ENCODE measurements at places on chromosomes 1 and 21. TPM values are rescaled to one million over a fixed set of nuclear protein-coding genes. Genes with fewer than 3 reads are reported as not detected.

IVL gene
- total RNA-seq, result 0.16 TPM

KIF26B gene
- total RNA-seq, result 6.8 TPM

ETV3L gene
- total RNA-seq, result not detected

PCAT6 gene
- 5.4 TPM for total RNA-seq

AGRN gene
- total RNA-seq, result 589 TPM

GBP5 gene
- 0.79 TPM for total RNA-seq

ACBD3 gene
- total RNA-seq, result 66.7 TPM

SLC44A3 gene
- 4.7 TPM for total RNA-seq

PSEN2 gene
- 8.9 TPM for total RNA-seq

RHD gene
- not detected for total RNA-seq

RAB42 gene
- total RNA-seq, result 2.1 TPM

HJV gene
- total RNA-seq, result not detected

GRCh38 chr1:216805233-216805632 lies 82.0 kb upstream of the ESRRG start:
- no peaks in the 10 kb centered on the region for H3K36me3 ChIP-seq
- H3K4me1 ChIP-seq, result no peaks in the 10 kb centered on the region
- no peaks in the 10 kb centered on the region for H3K27me3 ChIP-seq
- H3K27ac ChIP-seq, result no peak overlapping the region
- no peak overlapping the region for H3K4me3 ChIP-seq

DNA sequence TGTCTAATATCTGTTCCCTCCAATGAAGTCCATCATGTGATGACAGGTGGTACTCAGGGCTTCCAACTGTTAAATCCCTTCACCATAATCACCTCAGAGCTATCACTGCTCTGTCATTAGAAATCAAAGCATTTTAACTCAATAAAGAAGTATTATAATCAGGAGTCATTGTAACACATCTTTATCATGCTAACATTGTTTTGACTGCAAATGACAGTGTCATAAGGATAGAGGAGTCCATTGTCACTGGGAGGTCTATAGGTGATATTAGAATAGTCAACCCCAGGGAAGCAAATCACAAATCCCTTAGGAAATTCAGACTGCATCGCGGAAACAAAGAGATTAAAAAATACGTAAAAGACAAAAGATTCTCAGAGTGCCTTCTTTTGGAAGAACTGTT lies 30.8 kb downstream of the LRRC53 start:
- no peak for DNase-seq
- H3K36me3 ChIP-seq, result no peaks in the 10 kb centered on the region
- H3K4me1 ChIP-seq, result no peaks in the 10 kb centered on the region
- no peak overlapping the region for H3K27ac ChIP-seq
- H3K4me3 ChIP-seq, result no peak overlapping the region

DNA sequence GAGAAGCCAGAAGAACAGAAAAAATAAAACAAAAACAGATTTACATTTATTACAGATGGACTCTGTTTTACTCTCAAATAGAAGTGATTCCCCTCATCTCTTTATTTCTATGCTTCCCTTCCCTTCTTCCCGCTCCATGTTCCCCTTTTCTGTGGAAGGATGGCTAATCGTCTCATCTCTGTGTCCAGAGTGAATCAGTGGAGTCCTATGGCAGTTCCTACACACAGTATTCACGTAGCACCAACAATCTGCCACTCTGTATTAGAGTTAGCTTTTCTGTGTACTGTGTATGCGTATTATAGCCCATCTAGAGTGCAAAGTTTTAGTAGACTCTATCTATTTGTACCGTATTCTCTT lies 6.8 kb upstream of the ERO1B start:
- H3K27ac ChIP-seq, result no peak overlapping the region
- H3K4me1 ChIP-seq, result no peaks in the 10 kb centered on the region
- peak overlapping the region; percentile 38 for H3K4me3 ChIP-seq
- peaks cover 7% of the 10 kb centered on the region for H3K27me3 ChIP-seq

DNA sequence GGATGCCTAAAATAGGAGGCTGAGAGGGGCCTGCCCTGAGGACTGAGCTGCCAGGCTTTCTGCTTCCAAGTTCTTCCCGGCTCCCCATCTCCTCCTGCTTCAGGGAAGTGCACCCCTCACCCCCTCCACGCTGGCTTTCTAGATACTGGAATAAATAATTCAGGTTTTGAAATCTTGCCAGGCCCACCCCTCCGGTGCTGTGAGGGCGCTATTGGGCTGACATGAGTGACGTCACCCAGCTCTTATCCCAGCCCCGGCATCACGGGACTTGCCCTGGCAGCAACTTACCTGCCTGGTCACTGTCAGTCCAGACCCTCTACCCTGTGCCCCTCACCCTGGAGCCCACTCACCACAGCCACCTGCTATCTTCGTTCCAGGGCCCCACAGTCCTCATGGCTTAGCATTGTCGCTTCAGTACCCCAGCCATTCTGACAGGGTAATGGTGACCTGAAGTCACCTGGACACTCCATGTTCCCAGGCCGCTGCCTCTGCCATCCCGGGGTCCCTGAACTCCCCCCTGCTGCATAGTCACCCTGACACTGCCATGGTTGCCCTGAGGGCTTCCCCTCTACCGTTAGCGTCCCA lies 819 bp upstream of the GPR3 start:
- H3K27me3 ChIP-seq, result peaks cover 8% of the 10 kb centered on the region
- no peaks in the 10 kb centered on the region for H3K36me3 ChIP-seq
- peak overlapping the region; percentile 10 for H3K27ac ChIP-seq

DNA sequence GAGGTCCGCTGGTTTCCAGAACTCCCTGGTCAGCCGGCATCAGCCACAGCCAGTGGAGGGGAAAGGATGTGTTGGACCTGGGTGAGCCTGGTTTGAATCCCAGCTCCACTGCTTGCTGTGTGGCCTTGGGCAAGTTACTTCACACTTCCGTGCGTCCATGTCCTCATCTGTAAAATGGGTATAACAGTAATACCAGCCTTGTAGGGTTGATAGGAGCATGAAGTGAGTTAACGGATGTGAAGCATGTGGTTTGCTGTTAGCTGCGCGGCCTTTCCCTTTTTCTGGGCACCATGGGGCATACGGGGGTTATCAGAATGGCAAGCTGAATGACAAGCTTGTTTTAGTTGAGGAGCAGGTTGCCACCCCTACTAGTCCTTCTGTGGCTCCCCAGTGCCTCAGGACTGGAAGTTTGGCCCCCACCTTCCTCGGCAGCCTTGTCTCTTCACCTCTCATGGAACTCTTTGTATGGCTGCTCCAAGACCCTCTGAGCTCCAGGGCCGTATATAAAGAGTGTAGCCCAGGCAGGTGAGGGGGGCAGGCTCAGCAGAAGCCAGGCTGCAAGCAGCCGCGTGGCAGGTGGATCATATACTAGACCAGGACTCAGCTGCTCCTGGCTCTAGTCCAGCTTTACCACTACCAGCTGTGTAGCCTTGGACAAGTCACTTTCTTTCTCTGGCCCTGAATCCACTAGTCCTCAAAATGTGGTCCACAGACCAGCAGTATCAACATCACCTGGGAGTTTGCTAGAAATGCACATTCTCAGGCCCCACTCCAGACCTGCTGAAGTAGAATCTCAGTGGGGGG lies 95.4 kb downstream of the LACTBL1 start:
- DNase-seq, result no peak
- peaks cover 28% of the 10 kb centered on the region for H3K4me1 ChIP-seq
- no peak overlapping the region for H3K4me3 ChIP-seq
- peaks cover 7% of the 10 kb centered on the region for H3K36me3 ChIP-seq
- no peaks in the 10 kb centered on the region for H3K27me3 ChIP-seq
- H3K27ac ChIP-seq, result no peak overlapping the region

DNA sequence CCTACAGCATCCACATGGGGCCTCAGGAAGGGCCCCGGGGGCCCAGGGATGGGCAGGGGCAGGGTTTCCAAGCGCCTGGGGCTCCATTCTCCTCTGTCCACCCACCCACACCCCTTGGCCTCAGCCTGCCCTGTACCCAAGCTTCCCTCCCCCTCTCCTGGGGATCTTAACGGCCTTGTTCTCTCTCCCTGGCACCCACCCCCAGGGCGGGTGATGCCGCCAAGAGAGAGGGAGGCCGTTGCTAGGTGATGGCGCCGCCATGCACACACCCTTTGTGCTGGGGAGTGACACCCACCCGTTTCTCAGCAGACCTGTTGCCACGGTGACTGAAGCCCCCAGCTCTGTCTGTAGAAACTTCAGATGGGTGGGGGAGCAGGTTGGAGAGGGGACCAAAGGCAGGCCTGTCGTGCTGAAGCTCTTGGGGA lies 7.6 kb downstream of the GPR37L1 start:
- DNase-seq, result no peak
- no peak overlapping the region for H3K4me3 ChIP-seq
- peaks cover 2% of the 10 kb centered on the region for H3K27me3 ChIP-seq
- no peak overlapping the region for H3K27ac ChIP-seq
- peaks cover 2% of the 10 kb centered on the region for H3K4me1 ChIP-seq

DNA sequence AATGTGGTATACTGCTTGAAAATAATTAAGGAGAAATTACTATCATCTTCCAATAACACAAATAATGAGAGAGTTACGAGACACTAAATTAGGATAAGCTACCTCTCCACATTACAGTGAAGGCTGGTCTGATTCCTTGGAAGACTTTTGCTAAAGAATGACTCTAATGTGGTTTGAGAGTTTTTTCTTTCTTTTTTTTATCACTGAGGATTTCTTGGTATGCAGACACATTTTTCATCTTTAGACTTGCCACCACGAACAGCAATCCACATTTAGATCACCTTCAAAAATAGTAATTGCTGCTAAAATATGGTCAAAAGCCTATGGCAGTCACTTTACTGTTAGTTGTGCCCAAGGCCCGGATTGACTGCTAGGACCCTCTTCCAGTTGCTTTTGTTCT lies 16.6 kb upstream of the TMEM35B start:
- H3K27me3 ChIP-seq, result no peaks in the 10 kb centered on the region
- H3K36me3 ChIP-seq, result peaks cover 10% of the 10 kb centered on the region
- DNase-seq, result peak; percentile 74
- H3K4me3 ChIP-seq, result no peak overlapping the region

DNA sequence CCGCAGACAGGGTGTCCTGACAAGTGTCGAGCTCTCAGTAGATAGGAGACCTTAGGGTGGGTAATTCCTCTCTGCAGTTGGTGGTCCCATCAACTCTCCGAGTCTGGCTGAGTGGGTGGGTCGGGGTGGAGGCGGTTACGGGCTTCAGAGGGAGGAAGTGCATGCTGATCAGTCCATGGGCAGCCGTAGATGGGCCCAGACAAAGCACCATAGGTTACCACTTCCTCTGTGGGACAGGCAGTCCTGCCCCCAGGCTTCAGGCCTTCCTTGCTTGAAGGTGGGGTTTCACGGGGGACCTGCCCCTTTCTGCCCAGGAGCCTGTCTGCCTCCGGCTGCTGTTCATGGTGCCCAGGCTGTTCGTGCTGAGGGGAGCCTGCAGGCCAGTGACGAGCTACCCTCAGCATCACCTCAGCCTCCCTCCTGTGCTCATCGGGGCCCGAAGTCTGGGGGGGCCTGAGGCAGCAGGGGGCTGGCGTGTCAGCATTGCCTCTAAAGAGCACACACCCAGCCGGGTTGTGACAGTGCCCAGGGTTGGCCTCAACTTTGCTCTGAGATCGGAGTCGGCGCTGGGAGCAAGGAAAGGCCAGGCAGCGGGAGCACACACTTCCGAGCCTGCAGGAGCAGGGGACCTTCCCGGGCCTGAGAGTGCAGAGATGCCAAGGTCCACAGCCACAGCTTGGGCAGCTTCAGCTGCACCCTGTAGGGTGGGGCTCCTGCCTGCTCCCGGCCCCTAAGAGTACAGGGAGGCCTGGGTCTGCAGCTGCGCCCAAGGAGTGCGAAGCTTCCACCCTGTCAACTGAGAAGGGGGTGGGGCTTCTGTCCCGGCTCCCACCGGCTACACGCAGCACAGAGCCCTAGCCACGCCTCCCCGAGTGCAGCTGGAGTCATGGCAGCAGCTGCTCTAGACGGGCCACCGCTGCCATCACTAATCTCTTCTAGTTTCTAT lies 225.4 kb upstream of the NRIP1 start:
- H3K27me3 ChIP-seq, result no peaks in the 10 kb centered on the region
- no peaks in the 10 kb centered on the region for H3K36me3 ChIP-seq
- H3K4me3 ChIP-seq, result no peak overlapping the region
- DNase-seq, result no peak
- H3K27ac ChIP-seq, result no peak overlapping the region
- peaks cover 4% of the 10 kb centered on the region for H3K4me1 ChIP-seq

GRCh38 chr1:26287033-26287711 lies 7.3 kb downstream of the SH3BGRL3 start:
- H3K4me3 ChIP-seq, result no peak overlapping the region
- H3K27me3 ChIP-seq, result no peaks in the 10 kb centered on the region
- H3K27ac ChIP-seq, result no peak overlapping the region
- DNase-seq, result no peak

DNA sequence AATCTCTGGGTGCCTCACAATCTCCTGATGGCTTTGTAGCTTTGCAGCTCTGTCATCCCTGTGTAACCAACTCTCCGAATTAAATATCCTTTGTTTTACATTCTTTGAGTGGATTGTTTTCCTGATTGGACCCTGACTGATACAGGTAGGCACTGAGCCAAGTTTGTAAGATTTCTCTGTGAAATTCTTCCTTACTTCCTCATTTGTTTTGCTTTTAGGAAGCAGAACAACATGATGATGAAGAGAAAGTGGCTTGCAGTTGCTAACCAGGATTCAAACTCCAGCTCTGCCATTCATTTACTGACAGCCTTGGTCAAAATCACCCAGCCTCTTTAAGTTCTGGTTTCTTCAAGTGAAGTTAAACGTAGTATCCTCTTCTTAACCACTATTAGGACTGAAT lies 452.3 kb downstream of the OMA1 start:
- H3K4me3 ChIP-seq, result no peak overlapping the region
- no peak for DNase-seq
- no peak overlapping the region for H3K27ac ChIP-seq
- no peaks in the 10 kb centered on the region for H3K27me3 ChIP-seq
- no peaks in the 10 kb centered on the region for H3K4me1 ChIP-seq

- H3K27ac ChIP-seq, result no peak overlapping the region
- H3K36me3 ChIP-seq, result no peaks in the 10 kb centered on the region
- no peaks in the 10 kb centered on the region for H3K27me3 ChIP-seq
Measured at GRCh38 chr1:172453153-172453545, 9.3 kb upstream of the PIGC start.

DNA sequence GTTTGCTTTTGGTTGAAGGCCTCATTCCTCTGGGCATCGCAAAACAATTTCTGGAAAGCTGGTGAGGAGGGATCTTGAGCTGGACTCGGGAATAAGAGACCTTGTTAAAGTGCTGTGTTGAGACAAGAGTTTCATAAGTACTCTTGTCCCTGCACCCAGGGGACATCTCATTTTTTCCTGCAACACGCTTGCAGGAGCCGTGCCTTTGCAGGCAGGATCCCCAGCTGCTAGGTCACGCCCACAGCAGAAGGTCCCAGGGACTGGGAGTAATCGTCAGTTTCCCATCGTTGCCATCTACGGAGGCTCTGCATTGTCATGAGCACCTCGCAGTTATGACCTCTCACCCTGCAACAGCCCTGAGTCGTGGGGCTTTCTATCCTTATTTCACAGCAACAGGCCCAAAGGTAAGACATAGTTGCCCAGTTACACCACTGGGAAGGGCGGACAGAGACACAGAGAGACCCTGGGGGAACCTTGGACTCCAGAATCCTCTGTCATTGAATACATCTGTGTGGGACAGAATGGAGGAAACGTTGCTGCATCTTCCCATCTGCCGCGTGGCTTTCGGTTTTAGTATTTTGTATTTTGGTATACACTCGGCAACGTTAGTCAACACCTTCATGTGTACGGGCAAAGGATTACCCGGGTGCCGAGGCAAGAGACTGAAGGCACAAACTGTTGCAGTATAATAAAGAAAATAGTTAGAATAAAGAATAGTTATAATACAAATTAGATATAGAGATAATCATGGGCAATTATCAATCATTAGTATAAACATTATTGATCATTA lies 60.4 kb upstream of the DMRTB1 start:
- DNase-seq, result no peak
- H3K36me3 ChIP-seq, result no peaks in the 10 kb centered on the region
- no peak overlapping the region for H3K27ac ChIP-seq
- no peak overlapping the region for H3K4me3 ChIP-seq
- H3K4me1 ChIP-seq, result no peaks in the 10 kb centered on the region
